SJSA1 (cell line): ENCODE measurements at places on chromosomes 11 and 22. TPM values are rescaled to one million over a fixed set of nuclear protein-coding genes. Genes with fewer than 3 reads are reported as not detected.

DNA sequence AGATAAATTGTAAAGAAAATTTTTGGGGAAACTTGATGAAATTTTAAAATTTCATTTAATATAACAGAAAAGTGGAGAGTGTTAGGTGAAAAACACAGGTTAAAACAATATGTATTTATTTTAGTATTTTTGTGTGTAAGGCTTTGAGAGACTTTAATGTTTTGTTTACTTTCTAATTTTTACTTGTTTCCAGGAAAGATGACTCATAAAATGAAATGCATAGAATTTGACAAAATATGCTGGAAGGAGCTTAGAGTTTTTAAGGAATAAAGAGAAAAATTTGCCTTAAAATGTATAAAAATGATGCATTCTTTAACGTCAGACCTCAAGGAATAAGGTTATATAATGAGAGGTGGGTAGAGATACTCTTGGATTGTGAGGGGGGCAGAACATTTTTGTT is 1205.1 kb upstream of the CNTN5 start:
- DNase-seq = no peak

CECR2 gene
- not detected in 2 replicates for total RNA-seq

GRCh38 chr22:45598596-45599217 is 72.9 kb upstream of the ATXN10 start:
- DNase-seq = no peak

- no peak for DNase-seq
Observed at GRCh38 chr11:17604915-17605233, 57.8 kb downstream of the OTOG start.

PLAAT3 gene
- total RNA-seq = 55.8 and 63.8 TPM in 2 replicates

MS4A12 gene
- total RNA-seq = not detected in 2 replicates

CSF2RB gene
- 0.03 TPM in 1 of 2 replicates, not detected in the other for total RNA-seq

- DNase-seq = peak; percentile 8
Observed at GRCh38 chr11:71563406-71563805, 2.0 kb upstream of the KRTAP5-10 start.

OR56A1 gene
- not detected in 2 replicates for total RNA-seq

GRCh38 chr11:127939000-127939399 is 648.4 kb downstream of the ETS1 start:
- no peak for DNase-seq

- DNase-seq = no peak
Observed at GRCh38 chr11:12906501-12906900, 102.6 kb upstream of the RASSF10 start.

- no peak for DNase-seq
Observed at GRCh38 chr11:97048481-97048880, 658.7 kb downstream of the JRKL start.

IGLL1 gene
- not detected in 2 replicates for total RNA-seq

DNA sequence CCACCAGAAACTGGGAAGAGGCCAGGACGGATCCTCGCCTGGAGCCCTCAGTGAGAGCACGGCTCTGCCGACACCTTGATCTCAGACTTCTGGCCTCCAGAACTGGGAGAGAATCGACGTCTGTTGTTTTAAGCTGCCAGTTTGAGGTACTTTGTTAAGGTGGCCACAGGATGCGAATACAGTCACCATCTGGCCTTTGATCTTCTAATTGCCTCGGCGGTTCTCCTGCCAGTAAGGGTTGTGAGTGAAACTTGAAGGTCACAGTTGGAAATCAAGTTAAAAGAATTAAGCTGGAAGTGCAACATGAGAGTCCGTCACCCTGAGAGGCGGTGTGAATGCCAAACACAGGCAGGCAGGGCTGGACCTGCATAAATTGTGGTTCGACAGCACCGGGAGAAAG is 27.9 kb downstream of the PARVB start:
- no peak for DNase-seq

APOA4 gene
- not detected in 2 replicates for total RNA-seq

C22orf23 gene
- not detected in 2 replicates for total RNA-seq

DNA sequence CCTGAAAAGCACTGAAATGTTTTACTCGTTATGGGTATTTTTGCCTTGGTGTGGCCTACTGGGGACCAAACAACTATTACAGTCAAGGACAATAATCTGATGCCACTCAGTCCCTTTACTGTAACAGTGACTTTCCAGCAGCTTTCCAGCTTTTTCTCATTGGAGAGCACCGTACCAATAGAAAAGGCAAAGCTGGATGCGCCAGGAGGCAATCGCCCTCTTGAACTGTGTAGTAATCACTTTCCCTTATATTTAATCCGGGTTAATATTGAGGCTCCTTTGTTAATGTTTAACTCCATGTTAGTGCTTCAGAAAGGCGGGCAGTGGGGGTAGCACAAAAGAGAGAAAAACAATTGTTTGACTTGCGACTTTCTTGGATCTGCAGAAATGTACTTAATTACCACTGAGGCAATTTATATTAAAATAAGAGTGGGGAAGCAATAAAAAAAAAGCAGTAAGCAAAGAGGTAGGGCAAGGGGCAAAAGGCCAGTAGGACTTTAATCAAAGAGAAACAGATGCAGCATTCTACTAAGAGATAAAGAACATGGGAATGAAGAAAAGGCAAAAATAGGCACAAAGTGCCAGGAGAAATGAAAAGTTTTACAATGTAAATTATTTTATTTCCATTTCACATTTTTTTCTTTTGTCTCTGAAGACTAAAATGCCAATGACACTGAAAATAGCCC is 81.6 kb downstream of the LRRC4C start:
- DNase-seq = no peak

GRCh38 chr11:66800720-66801428 is 42.4 kb upstream of the RCE1 start:
- DNase-seq = no peak

DNA sequence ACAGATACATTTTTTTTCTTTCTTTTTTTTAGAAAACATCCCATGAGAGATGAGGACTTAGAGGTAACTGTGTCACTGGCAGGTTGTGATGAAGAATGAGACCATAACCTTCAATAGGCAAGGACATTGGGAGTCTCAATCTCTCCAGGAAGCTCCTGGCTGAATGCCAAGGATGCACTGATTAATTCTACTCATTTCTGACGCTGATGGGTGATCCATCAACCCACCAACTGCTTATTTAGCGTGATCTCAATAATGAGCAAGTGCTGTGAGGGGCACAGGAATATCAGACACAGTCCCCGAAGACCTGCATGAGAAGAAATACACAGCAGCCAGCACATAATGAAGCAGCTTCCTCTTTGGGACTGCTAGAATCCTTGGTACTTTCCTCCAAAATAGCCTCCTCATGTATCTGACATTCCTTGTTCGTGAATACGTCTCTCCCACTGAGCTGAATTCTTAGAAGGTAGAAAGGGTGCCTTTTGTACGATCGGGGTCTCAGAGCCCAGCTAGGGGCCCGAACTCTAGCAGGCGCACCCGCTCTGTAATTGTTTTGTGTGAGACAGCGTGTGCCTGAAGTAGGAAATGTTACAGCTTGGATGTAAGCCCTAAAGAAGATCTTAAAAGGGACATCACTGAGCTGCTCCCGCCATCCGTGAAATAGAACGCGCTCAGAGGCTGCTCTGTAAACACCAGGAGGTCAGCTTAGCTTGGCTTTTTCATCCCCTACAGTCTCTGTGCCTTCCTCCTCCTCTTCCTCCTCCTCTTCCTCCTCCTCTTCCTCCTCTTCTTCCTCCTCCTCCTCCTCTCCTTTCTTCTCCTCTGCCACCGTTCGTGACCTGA is 7.2 kb downstream of the CLMP start:
- DNase-seq = peak; percentile 41

- DNase-seq = no peak
Observed at GRCh38 chr11:34268906-34269430, 88.8 kb downstream of the ABTB2 start.

- no peak for DNase-seq
Observed at GRCh38 chr22:36946421-36947158, 33.2 kb downstream of the CSF2RB start.

- no peak for DNase-seq
Observed at GRCh38 chr11:83706566-83706965, 420.4 kb upstream of the CCDC90B start.

DNA sequence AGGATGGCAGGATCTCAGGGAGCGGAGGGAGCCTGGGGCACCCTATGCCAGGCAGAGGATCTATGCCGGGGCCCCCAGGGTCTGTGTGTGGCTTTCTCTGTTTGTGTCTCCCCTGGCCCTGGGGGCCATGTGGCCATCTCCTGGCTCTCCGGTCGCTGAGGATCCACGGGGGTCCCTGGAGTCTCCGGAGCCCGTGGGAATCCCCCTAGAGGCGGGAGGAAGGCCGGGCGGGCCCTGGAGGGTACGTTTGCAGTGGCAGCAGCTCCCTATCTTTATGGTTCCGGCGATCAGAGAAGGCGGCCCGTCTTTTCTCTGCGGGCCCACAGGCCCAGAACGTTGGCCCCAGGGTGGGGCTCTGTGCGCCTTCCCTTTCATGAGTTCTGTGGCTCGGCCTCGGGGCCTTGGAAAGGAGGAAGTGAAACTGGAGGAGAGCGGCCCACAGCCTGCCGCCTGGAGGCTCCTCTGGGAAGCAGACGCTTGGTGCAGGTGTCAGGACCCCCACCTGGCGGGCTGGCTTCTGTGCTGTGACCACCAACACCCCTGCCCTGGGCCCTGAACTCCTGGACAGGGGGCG is 82.1 kb downstream of the KCNQ1 start:
- peak; percentile 50 for DNase-seq

EFCAB6 gene
- 0.50 TPM in 1 of 2 replicates, not detected in the other for total RNA-seq
